ENCODE measurements at places on chromosomes 16 and 17.

DNA sequence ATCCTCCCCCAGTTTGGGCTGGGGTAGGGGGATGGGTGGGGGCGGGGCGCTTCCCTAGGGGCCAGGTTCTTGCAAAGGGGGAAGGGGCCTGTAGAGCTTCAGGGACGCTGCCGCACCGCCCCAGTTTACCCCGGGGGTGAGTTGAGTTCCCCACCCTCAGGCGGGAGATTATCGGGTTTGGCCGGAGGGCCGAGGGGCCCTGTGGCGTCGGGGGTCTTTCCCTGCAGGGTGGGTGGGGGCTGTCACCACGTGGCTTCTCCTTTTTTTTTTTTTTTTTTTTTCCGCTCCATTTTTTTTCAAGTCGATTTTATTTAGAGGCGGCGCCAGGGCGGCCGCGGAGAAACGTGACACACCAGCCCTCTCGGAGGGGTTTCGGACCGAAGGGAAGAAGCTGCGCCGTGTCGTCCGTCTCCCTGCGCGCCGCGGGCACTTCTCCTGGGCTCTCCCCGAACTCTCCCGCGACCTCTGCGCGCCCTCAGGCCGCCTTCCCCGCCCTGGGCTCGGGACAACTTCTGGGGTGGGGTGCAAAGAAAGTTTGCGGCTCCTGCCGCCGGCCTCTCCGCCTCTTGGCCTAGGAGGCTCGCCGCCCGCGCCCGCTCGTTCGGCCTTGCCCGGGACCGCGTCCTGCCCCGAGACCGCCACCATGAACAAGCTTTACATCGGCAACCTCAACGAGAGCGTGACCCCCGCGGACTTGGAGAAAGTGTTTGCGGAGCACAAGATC, at the start of gene IGF2BP1:
IGF2BP1 (plus strand) TSS at position 283 of the 724 bp plus-strand sequence; CDS start at position 644, 361 bp downstream.
- no peak for DNase-seq

DNA sequence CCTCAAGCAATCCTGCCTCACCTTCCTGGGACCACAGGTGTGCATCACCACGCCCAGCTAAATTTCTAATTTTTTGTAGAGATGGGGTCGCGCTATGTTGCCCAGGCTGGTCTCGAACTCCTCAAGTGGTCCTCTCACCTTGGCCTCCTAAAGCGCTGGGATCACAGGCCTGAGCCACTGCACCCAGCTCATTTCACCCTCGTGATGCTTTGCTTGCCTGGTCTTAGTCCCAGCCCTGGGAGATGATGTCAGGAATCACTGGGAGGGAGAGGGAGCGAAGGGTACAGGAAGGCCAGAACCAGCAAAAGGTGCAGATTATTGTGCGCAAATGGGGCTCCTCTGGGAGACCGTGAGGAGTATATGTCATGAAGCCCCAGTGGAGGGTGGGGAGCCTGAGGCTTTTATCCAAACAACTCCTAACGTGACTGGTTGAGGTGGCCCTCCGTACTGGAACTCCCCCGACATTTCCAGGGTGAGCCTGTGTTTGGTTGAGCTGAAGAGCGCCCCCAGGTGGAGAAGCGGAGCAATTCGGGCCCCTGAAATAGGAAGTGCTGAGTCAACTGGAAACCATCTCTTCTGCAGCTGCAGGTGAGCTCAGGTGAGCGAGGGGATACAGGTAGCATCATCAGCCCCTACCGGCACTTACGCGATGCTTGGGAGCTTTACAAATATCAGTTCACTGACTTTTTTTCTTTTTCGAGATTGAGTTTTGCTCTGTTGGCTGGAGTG, 41.2 kb upstream of the HAPSTR1 start:
- no peak for DNase-seq

- DNase-seq, result no peak
These were observed 579 bp upstream of the LRRC59 start for GRCh38 chr17:50397919-50398285.

DNA sequence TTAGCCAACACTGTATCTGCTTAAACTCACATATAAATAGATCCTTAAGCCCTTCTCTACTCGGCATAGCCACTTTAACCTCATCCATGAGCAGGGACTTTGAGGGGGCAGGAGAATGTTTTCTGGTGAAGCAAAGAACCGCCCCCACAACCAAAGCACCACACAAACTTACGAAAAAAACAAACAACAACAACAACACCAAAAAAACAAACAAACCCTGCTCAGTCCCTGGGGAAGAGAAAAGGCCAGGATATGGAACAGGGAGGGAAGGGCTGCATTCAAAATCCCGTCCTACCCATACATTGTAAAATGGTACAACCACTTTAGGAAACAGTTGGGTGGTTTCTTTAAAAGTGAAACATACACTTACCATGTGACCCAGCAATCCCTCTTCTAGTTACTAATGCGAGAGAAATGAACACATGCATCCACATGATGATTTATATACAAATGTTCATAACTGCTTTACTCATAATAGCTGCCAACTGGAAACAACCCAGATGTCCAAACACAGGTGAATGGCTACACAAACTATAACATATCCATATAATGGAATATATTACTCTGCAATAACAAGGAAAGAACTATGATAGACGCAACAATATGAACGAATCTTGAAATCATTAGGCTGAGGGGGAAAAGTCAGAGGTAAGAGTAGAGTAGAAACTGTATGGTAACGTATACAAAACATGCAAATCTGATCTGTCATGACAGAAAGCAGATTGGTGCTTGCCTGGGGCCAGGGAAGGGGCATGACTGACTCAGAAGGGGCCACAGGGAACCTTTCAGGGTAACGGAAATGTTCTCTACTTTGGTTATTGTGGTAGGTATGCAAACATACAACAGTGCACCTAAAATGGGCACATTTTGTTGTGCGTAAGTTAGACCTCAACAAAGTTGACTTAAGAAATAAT, 37.7 kb upstream of the TOB1 start:
- DNase-seq, result no peak

DNA sequence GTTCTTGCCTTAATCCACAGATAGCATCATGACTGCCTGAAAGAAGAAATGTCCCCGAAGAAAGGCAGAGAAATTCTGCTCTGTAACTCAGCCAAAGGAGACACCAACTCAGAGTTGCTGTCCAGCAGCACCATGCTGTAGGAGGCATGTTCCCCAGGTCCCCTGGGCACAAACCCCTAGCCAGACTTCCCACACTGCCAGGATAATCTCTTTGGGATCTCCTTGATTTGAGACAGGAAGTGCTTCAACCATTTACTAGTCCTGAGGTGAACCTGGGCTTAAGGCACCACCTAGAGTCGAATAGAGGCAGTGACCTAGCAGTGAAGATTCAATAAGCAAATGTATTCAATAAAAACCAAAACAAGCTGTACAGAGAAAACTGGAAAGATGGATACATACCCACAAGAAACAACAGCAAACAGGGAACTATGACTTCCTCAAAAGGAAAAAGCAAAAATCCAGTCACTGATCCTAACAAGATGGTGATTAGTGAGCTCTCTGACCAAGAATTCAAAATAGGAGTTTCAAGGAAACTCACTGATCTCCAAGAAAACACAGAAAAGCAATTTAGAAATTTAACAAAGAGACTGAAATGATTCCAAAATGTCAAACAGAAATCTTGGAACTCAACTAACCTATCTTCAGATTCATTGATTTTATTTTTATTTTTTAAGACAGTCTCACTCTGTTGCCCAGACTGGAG, 5.7 kb downstream of the OR4D2 start:
- peak; percentile 2 for DNase-seq

- no peak for DNase-seq
These were observed 283.9 kb upstream of the EEF2KMT start for GRCh38 chr16:5381481-5381880.

DNA sequence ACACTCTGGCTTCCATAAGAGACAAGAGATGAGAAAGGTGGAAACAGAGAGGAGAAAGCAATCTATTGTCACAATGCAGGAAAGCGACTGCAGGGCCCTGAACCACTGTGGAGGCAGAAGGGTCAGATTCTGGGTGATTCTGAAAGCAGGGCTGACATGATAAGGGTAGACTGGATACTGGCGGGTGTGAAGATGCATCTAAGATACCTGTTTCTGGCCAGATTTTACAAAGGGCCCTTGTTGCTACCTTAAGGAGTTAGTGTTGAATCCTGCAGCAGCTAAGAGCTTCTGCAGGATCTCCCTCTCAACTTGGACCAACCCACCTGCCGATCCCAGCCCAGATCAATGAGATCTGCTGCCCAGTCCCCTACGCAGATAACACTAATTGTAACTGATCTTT, 6.1 kb upstream of the MEFV start:
- no peak for DNase-seq

GRCh38 chr17:69995476-69995875, 79.5 kb upstream of the KCNJ16 start:
- DNase-seq, result no peak

DNA sequence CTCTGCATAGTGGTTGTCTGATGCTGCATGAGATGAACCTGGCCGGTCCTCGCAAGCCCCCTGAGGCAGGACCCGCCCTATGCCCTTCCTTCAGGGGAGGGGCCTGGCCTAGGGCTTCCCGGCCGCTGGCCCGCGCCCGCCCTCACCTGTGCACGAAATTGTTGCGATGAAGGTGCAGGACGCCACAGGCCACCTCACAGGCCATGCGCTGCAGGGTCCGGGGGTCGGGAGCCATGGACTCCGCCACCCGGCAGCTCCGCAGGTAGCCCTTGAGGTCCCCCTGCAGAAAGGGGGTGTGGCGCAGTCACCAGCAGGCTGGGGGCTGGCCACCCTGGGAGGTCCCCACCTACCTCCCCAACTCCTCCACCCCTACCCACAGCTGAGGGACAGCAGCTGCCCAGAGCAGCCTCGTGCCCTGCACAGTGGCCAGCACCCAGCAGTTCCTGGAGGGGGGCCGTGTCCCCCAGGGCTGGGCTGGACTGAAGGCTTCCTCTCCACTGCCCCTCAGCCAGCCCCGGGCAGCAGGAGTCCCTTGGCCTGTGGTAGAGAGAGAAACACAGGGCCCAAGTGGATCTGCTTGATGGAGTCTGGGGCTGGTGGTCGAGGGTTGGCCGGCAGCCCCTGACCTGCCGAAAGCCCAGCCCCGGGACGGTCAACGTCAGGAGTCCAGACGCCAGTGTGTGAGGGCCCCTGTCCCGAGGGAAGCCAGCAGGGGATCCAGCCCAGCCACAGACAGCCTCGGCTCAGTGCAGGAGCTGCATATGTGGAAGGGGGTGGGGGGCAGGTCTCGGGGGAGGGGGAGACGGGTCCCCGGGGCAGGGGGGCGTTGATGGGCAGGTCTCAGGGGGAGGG, 38.8 kb upstream of the PVALEF start:
- no peak for DNase-seq

DNA sequence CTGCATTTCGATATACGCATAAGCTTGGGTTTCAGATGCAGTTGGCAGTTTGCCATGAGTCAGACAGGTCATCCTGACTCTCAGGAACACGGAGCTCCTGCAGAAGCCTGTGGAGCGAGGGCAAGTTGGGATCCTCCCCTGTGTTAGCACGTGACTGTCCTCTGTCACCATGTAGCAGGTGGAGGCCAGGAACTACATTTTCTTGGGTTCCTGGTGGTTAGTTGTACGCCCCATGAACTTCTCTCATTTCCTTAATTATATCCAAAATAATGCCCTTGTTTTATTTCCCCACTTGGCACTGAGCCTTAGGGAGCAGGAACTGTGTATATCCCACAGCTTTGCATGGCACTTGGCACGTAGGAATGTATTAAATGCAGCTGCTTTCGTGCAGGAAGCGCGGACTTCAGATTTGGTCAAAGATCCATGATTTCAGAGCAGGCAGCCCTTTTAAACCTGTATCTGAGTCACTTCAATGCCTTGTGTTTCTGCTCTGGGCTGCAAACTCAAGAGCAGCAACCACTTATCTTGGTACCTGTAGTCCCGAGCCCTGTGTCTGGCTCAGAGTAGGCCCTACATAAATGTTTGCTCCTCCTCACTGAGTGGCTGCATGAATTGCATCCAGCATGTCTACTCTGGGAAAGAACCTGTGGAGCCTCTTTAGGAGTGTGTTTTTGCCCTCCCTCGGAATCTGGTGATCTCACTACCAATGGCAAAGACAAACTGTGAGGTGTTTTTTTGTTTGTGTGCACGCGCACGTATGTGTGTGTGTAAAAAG, 428.4 kb downstream of the MAF start:
- peak; percentile 96 for DNase-seq

DNA sequence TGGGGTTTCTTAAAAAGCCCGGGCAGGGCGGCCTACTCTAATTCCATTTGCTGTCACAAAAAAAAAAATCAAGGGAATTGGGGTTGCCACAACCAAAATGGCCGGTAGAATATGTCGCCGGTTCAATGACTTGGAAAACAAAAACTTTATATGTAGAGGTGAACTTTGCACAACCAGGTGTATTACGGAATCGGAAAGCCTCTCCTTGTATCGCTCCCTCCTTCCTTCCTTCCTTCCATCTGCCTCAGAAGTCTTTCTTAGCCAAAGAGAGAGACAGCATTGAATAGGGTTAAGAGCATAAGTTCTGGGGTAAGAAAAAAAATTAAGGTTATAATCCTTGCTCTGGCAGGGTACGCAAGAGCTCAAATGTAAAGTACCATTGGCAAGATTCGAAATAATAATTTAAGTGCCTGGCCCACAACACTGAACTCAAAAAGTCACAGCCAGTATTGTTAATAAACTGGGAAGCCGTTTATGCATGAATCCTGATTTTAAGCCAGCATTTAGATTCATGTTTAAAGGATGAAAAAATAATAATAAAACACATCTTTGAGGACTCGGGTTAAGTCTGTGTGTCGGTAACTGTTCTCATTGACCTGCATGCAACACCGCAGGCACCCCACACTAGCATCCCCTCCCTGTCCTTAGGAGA, 522 bp upstream of the GLG1 start:
- DNase-seq, result no peak

DNA sequence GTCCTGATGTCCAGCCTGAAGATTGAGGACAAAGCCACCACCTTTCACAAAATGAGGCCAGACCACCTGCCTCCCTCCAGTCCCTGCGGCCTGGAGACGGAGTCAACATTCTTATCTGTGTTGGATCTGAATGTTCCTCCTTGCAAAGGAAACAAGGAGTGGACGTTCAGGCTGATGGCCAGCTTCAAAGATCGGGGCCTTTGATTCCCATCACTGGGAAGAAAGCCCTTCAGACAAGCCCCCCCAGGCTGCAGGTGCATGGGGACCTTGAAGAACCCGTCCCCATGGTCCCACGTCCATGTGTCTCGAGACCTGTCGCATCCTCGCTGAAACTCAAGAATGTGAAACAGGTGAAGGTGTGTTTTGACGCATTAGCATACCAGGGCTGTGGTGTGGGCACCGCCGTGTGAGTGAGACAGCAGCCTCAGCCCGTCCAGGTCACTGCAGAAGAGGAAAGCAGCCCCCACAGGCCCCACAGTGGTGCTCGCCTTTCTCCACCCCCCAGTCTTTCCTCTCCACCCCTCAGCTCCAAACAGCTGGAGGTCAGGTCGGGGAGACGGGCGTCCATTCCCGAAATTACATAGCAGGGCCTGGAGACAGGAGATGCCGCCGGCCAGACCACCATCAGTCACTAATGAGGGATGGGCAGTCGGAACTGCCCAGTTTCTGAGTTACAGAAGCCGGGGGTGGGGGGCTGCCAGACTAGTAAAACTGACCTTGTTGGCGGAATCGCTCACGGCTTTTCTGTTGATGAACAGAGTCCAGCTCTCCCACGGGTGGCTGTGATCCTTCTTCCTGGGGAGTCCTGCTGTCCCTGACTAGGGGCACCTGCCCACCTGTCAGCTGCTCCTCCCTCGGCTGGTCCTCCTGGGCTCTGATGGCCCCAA, 877 bp upstream of the CSNK1D start:
- no peak for DNase-seq

GRCh38 chr16:84885342-84885910, 65.6 kb downstream of the CRISPLD2 start:
- DNase-seq, result no peak

- no peak for DNase-seq
These were observed 520.4 kb downstream of the WWOX start for GRCh38 chr16:78619811-78620210.
